ENCODE measurements at places on chromosomes 11 and 22.

GRCh38 chr11:82903843-82904586 lies 2.5 kb downstream of the DDIAS start:
- DNase-seq: no peak

GRCh38 chr11:133927690-133928627 lies 28.8 kb downstream of the IGSF9B start:
- DNase-seq: peak; percentile 84

DNA sequence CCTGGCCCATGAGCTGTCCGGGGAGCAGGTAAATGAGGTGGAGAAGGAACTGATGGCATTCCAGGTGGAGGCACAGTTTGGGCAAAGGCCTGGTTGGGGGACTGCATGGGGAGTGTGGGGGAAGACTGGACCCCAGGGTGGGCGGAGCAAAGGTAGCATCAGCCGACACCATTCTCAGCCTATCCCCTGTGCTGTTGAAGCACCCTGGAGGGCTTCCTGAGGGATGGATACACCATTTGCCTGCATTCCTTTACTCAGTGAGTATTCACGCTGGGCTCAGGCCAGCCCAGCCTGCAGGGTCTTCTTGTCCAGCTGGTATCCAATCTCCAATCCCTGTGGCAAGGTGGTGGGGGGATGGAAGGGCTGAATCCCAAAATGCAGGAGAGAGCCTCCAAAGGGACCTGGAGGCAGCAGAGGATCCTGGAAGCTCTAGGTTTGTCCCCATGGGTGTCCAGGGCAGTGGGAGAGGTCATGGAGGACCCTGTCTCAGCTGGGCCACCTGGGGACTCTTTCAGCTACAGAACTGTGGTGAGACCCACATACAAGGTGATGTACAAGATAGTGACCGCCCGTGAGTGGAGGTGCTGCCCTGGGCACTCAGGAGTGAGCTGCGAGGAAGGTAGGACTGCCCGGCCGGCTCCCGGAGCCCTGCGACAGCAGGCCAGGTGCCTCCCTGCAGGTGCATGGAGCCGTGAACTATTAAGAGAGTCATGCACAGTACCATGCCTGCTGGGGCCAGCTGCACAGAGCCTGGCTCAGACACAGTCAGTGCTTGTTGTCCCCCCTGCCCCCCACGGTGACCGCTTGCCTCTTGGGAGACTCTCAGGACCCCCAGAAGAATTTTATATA lies 9.5 kb downstream of the EMID1 start:
- peak; percentile 30 for DNase-seq

- DNase-seq: no peak
These were observed 46.0 kb upstream of the CCDC34 start for GRCh38 chr11:27409049-27409448.

- DNase-seq: no peak
These were observed 60.5 kb downstream of the BCR start for GRCh38 chr22:23240639-23241389.

GRCh38 chr22:32494971-32495370 lies 20.4 kb downstream of the FBXO7 start:
- no peak for DNase-seq

GRCh38 chr11:8597182-8597581 lies 3.2 kb upstream of the STK33 start:
- DNase-seq: no peak

DNA sequence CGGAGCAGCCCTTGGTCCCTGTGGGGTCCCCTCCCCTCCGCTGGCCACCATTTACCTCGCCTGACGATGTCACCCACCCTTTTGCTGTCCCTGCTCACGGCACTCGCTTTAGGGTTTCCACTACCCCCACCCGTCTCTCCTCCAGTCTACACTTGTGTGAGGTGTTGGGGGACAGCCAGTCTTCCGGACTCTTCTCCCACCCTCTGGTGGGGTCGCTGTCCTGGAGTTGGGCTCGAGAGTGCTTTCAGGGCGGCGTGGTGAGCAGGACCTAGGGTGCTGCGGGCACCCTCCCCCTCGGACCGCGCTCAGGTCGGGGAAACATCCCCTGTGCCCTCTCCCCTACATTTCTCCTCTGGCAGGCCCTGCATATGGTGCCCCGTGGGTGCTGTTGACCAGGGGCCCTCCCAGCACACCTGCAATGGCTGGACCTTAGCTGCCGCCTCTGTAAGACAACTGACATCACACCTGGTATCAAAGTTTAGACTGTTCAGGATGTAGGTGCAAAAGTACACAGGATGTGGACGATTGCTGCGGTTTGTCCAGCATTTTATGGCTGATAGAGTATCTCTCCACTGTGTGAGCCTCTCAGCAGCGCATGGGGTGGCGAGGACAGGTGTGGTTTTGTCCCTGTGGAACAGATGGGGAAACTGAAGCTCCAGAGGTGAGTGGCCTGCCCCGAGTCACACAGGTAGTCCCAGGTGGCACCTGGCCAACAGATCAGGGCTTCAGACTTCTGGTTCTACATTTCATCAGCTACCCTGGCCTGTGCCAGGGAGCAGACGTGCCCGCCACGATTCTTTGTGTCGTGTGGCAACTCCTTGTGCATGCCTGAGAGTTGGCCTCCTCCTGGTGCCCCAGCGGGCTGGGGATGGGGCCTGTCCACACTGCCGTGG lies 1.2 kb downstream of the GRK2 start:
- no peak for DNase-seq

GRCh38 chr11:33920838-33921613 lies 29.1 kb upstream of the LMO2 start:
- peak; percentile 45 for DNase-seq

- no peak for DNase-seq
These were observed 358.6 kb downstream of the TENM4 start for GRCh38 chr11:79082280-79082679.

- no peak for DNase-seq
These were observed 17.6 kb downstream of the TTC12 start for GRCh38 chr11:113332023-113332422.

Measured in GM12892 (cell line).